ENCODE measurements at places on chromosomes 4 and X.

DNA sequence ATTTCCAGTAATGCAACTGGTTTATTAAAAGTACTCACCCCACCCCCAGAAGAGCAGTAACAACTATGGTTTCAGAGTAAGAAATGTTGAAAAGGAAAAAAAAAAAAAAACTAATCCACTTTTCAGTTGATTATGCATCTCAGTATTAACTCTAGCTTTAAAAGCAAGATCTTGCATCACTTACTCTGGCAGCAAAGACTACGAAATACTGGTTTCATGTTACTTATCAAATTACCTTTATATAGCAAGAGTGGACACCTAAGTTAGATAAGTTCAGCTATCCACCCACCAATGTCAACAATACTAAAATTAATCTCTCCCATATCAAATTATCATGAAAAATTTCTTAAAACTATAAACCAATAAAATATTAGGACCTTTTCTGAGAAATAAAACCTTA is 105.0 kb downstream of the ABCB7 start:
- DNase-seq = no peak

GRCh38 chrX:23662853-23663252 is 4.4 kb upstream of the PRDX4 start:
- no peak for DNase-seq

GRCh38 chrX:39984191-39984956 is 113.4 kb downstream of the BCOR start:
- no peak for DNase-seq

- DNase-seq = no peak
Measured at GRCh38 chrX:1649621-1650020, 34.8 kb downstream of the ASMT start.

DNA sequence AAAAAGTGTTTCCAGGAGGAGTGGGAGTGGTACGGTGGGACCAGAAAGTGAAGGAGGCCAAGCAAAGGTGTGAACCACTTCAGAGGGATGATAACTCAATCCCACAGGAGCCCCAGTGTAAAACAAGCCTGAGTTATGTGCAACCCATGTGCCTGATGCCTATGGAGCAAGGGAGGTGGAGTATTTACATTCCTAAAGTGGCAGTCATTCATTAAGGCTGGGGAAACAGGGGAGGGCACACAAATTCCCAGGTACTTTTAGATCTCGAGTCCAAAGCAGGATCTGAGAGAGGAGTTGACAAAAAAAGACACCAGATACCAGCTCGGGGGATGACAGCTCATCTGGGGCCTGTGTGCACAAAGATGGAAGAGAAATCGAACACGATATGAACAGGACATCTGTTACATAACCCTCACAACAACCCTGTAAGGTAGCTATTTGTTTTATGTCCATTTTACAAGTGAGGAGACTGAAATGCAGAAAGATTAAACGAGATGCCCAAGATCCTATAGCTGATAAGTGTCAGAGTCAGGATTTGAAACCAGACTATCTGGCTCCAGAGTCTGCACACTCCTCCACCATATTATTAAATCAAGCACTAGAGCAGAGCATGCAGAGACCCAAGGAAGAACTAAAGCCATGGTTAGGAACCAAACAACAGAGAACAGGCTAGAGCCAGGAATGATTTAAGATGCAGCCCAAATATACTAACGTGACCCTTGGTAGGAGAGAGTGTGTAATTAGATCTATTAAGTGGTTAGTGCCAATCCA is 91.9 kb upstream of the MAPK10 start:
- no peak for DNase-seq

DNA sequence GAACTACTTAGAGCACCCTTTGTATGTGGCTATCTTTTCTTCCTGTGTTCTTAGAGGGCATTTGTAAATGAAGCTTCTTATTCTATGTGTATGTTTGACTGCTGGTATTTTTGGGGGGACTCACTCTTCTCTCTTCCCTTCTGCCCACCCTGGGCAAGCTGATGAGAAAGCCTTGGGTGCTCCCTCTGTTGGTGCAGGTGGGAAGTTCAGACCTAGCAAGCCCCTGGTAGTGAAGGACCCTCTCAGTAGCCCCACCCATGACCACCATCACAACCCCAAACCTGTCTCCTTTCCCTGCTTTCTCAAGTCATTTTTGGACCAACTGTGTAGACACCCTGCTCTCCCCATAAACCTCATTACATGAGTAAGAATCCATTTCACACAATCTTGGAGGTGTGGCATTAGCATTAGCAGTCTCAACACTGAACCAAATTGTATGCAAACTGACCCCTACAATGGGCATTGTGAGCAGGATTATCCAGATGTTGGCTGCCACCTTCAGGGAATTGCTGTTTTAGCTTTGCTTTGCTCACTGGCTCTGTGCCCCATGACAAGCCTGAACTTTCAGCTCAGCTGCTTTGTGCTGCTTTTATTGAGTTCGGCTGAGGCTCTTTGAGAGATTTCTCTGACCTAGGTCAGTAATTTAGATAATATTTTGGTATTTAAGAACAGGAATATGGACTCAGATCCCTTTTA is 27.9 kb downstream of the TRIM61 start:
- no peak for DNase-seq

GRCh38 chr4:154511548-154511947 is 19.9 kb upstream of the DCHS2 start:
- DNase-seq = no peak

DNA sequence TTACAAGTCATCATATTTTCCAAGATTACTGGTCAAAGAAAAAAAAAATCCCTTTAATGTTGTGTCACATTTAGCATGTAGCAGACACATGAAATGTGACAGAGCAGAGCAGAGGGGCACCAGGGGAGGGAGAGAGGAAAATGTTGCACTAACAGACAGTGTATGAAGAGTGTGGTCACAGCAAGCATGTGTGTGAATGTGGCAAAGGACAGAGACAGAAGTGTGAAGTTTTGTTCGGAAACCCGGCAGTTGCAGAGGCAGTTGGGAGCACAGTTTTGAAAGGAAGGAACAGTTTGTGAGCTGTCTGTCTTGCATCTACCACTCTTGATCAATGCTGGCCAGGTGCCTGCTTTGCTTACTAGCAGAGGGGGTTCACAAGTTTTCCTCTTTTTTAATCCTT is 83.9 kb upstream of the MAP3K15 start:
- no peak for DNase-seq

DNA sequence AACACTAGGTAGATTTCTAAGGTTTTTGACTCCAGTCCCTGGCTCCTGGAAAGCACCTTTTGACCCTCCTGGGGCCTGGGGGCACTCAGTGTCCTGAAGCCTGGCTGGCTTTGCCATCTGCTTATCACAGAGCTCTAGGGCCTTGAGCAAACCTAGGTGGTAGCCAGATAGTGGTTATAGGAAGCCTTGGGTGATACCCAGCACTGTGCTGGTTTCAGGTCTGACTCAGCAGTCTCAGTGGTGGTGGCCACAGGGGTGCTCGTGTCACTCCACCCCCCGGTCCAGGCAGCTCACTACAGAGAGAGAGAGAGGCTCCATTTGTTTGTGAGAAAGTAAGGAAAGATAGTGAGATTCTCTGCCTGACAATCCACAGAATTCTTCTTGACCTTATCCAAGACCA is 195.8 kb upstream of the ZFP42 start:
- no peak for DNase-seq

- no peak for DNase-seq
Measured at GRCh38 chr4:95020521-95020920, 262.8 kb downstream of the BMPR1B start.

- no peak for DNase-seq
Measured at GRCh38 chrX:154458954-154459778, 1.1 kb downstream of the PLXNA3 start.

Data from stimulated activated CD4-positive, alpha-beta T cell treated with anti-CD3 and anti-CD28 coated beads, Interleukin-12 subunit alpha, Interleukin-12 subunit beta, amount 100 ng/mL, for 4 hours (primary cell).